ENCODE measurements at places on chromosomes 12 and 14.

GRCh38 chr14:104708606-104709268, 15.3 kb upstream of the ADSS1 start:
- peak; percentile 36 for DNase-seq

- no peak for DNase-seq
These were observed 105.6 kb downstream of the LLPH start for GRCh38 chr12:66024949-66025348.

GRCh38 chr14:72142328-72142727, 210.1 kb downstream of the RGS6 start:
- DNase-seq, result no peak

- no peak for DNase-seq
These were observed 163.6 kb upstream of the DYRK2 start for GRCh38 chr12:67484791-67485480.

DNA sequence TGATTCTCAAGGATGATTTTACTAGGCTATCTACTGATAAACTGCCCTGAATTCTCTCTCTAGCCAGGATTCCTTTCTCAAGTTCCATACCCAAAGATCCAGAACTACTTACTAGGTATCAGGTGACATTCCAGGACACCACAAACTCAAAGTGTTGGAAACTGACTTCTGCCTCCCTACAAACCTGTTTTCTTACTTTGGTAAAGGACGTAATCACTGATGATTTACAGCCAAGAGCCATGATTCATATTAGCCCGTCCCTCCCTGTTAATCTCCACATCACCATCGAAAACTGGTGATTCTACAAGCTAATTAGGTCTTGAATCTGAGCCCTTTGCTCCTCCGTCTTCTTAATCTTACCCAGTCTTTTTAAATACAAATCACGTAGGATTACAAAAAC, 1.0 kb upstream of the ATG14 start:
- DNase-seq, result no peak

GRCh38 chr14:62745496-62745895, 299.8 kb downstream of the KCNH5 start:
- no peak for DNase-seq

DNA sequence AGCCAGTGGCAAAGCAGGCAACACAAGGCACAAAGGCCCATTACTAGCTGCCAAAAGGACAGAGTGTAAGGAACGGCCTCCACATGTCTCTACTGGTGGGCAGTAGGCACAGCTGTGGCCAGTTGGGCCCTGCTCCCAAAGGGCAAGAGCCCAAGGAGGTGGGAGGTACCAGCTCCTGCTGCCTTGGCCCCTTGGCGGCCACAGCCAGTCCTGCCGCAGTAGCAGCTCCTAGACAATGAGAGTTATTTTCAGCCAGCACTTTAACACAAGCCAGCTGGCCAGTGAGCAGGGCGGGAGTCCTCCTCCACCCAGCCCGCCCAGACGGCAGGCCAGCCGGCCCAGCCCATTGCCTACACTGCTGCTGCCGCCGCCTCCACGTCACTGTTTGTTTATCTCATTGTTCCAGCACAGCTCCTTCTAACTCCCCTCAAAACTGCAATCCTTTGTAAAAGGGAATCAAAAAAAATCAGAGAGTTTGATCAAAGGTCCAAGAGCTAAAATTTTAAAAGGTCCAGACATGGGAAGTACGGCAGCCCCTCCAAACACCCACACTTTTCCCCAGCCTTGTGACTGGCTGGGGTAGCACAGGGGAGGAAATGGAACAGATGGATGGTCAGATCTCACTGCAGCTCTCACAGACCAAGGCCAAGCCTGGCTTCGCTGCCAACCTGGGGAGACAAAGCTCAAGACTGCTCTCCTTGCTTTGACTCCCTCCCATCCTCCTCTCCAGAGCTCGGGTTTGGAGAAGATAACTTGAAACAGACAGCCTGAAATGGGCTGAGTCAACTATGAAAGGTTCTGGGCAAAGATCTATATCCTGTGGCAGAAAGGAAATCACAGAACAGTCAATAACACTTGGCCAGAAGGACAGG, 33.5 kb downstream of the FMNL3 start:
- DNase-seq, result no peak

DNA sequence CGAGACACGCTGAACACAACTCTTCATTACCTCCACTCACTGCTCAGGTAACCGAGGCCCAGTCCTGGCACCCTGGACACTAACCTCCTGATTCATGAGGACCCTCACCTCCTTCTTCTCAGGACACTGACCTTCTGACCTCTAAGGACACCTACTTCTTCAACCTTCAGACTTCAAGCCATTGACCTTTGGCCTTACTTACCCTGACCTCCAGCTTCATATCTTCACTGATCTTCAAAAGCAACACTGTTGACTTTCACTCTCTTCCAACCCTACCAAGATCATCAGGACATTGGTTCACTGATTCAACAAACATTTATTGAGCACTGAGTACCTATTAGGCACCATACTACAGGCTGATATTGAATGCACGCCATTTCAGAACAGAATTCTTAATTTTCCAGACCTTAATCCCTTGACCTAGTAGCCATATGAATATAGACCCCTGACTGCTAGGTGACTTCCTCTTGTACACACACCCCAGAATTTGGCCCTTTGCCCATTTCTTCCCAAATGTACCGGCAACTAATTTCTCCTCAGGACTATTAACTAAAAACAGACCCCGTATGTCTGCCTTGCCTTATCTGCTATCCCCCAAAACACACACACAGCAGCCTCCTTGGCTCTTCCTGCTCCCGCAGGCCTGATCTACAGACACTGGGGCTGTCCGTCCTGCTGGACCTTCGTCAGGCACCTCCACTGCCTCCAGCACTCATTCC, 5.8 kb downstream of the ARHGEF40 start:
- no peak for DNase-seq

All from activated CD8-positive, alpha-beta memory T cell treated with anti-CD3 and anti-CD28 coated beads for 4 hours (primary cell).